Umbilical cord (tissue), 2 donors: ENCODE measurements at places on chromosomes 13 and 19. TPM values are rescaled to one million over a fixed set of nuclear protein-coding genes. Genes with fewer than 3 reads are reported as not detected.
A peak's percentile ranks its signal among the peaks of the same experiment; 100 is the strongest.

ZNF415 gene
- 14.9 TPM for total RNA-seq

C19orf33 gene
- total RNA-seq, result 8.7 TPM

ZNF442 gene
- total RNA-seq, result 10.6 TPM

KATNAL1 gene
- 20.0 TPM for total RNA-seq

NFIX gene
- total RNA-seq, result 56.8 TPM

LCP1 gene
- 13.2 TPM for total RNA-seq

FLT3 gene
- total RNA-seq, result not detected

ZNF66 gene
- 10.1 TPM for total RNA-seq

TPGS1 gene
- total RNA-seq, result 30.1 TPM

BST2 gene
- 35.2 TPM for total RNA-seq

CATSPERD gene
- not detected for total RNA-seq

CEACAM3 gene
- 3.4 TPM for total RNA-seq

- DNase-seq, result no peak
These were observed 89.5 kb downstream of the SLC7A1 start for GRCh38 chr13:29505950-29506349.

- DNase-seq, result no peak
These were observed 19.7 kb downstream of the RANBP3 start for GRCh38 chr19:5958074-5958850.

DNA sequence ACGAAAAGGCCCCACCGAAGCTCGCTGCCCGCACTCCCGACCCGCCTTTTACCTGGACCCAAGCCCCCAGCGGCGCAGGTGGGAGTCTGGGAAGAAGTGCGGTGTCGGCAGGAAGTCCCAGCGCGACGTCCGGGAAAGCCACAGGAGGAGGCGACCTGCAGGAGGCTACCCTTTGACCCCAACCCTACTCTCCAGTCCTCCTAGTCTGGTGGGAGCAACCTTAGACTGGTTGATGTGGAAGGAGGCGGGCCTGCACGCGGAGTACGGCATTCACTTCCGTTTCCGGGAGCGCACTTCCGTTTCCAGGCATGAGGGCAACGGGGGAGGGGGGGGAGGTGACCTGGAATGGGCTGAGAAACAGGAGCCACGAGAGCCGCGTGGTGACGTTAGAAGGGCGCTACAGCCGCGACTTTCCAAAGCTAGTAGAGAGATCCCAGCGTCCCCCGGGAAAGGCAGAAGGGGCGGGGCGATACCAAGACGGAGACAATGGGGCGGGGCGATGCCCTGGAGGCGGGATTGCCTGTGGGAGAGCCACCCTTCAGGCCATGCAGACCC, 28.5 kb downstream of the ZNF266 start:
- peak; percentile 87 for DNase-seq

- no peak for DNase-seq
These were observed 209.0 kb upstream of the GPC6 start for GRCh38 chr13:93017493-93018112.

GRCh38 chr13:109401891-109402290, 384.5 kb downstream of the IRS2 start:
- DNase-seq, result no peak

GRCh38 chr13:51245583-51245982, 23.4 kb downstream of the FAM124A start:
- no peak for DNase-seq

GRCh38 chr13:73973156-73973555, 161.0 kb downstream of the KLF12 start:
- DNase-seq, result no peak

GRCh38 chr19:39333507-39333906, 2.3 kb downstream of the GMFG start:
- no peak for DNase-seq

DNA sequence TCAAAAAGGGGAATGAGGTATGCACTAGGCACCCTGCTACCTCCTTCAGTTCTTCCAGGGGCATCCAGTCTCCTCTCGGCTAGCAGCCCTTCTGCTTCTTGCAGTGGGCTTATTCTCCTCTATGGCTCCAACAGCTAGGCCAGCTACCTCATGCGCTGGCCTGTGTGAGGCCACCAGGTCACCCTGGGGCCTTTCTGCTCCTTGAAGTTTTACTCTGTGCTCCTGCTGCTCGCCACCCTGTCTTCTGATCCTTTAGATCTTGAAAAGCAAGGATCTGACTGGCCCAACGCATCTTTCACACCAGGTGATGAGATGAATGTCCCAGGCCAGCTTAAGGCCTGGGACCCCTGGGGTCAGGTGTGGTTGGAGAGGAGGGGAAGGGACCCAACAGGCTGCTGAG, 66.2 kb downstream of the RUBCNL start:
- DNase-seq, result no peak

DNA sequence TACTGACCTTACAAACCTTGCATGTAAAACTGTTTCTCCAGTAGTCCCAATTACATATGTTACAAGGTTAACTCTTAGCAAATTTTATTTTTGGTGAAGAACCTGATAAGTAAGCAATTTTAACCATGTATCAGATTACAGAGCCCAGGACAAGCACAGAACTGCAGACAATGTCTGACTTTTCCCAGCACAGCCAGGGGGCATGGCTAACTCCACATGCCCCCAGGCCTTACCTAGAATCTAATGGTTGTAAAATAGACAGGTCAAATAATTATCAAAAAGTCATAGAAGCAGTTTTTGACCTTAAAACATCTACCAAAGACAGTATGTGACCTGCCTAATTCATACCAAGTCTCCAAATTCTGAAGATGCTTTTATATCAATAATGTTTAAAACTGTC, 364.1 kb downstream of the FOXO1 start:
- no peak for DNase-seq

DNA sequence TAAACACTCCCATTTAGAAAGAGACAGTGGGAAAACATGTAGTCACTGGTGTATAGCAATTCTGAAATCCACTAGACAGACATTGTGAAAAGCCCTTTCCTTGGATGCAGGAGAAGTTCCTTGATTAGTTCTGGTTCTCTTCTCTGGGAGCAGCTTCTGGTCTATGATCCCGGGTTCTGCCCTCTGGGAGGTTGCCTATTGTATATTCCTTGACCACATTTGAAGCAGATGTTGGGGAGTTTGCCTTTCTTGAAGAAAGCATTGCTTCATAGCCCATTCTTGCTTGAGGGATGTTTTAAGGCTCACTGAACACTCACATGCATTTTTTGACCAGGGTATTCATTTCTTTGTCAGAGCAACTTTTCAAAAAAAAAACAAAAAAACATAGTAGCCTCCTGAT, 211.9 kb downstream of the NDFIP2 start:
- no peak for DNase-seq

DNA sequence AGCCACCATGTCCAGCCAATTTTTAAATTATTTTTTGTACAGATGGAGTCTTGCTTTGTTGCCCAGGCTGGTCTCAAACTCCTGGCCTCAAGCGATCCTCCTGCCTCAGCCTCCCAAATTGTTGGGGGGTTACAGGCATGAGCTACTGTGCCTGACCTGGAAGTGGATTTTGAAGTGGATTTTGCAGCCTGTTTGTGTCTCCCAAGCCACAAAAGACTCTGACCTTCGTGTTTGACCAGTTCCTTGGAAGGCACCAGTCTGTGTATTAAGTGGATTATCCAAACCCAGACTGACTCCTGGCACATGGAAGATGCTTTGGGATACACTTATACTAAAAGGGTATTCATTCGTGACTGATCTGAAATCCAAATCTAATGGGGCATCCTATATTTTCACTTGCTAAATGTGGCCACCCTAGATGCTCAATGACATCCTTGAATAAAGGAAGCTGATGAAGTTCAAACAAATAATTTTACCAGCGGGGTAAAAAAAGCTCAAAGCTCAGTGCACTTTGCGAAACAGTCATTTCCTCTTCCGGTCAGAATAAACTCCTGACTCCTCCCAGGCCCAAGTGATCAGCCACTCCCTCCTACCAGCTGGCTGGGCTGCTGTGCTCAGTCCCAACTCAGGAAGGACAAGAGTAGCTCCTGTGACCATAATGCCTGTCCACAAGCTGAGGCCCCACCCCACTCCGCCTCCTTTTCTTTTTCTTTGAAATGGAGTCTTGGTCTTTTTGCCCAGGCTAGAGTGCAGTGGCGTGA, 32.6 kb upstream of the GATAD2A start:
- peak; percentile 45 for DNase-seq

- no peak for DNase-seq
These were observed 4.9 kb upstream of the CLEC17A start for GRCh38 chr19:14577885-14578427.

DNA sequence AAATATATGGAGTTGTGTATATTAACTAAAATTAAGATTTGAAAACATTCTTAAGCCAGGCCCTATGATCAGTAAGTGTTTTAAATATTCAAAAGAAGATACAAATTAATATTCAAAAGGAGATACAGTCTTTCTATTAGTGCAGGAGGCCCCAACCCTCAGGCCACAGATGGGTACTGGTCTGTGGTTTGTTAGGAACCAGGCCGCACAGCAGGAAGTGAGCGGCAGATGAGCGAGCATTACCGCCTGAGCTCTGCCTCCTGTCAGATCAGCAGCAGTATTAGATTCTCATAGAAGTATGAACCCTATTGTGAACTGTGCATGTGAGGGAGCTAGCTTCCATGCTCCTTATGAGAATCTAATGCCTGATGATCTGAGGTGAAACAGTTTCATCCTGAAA, 232.9 kb downstream of the FOXO1 start:
- no peak for DNase-seq

DNA sequence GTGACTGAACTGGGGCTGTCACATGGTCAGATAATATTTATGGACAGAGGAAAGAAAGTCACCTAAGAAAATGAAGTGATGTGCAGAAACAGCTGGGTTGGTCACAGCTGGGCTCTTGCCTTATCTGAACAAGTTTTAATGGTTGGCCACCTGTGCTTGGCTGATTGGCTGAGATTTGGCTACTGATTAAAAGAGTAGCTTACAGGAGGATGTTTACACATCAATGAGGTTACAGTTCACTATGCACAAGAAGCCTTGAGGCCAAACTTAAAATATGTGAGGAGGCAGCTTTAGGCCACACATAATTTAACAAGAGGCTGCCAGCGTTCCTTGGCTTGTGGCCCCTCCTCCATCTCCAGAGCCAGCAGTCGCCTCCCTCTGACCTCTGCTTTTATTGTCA, 99.2 kb upstream of the C1QTNF9B start:
- no peak for DNase-seq

GRCh38 chr13:111513766-111514609, 193.5 kb downstream of the TEX29 start:
- no peak for DNase-seq

- DNase-seq, result no peak
These were observed 338.0 kb downstream of the MYO16 start for GRCh38 chr13:108967371-108967770.

DNA sequence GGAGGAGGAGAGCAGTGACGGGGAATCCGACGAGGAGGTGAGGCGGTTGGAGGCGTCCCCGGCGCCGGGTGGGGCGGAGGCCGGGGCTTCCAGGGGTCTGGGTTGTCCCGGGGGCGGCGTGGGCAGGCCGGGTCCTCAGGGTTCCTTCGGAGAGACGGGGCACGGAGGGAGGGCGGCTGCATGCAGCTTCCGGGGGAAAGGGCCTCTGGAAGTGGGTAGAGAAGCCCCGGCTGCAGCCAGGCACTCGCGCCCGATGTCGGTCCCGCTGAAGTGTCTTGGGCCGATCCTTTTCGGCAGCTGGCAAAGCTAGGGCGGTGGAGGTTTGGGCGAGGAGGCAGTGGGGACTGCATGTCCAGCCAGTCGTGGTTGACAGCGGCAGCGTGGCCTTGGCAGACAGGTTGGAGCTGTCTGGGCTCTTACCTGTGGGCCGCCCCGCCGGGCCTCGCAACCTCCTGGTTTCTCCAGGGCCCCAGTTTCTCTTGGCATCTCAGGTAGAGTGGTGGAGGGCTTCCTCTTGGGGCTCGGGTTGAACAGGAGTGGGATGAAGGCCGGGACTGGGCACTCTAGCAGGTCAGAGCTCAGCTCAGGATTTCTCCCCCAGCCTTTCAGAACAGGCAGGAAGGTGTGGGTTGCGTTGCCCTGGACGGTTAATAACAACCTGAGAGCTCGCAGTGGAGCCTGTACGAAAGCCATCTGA, 690 bp downstream of the KMT2B start:
- DNase-seq, result peak; percentile 26
